ENCODE measurements at places on chromosomes 6 and 20. TPM values are rescaled to one million over a fixed set of nuclear protein-coding genes. Genes with fewer than 3 reads are reported as not detected.

Gene UTRN
- 15.5 TPM for total RNA-seq

Gene ME1
- 39.6 TPM for total RNA-seq

Gene GSTA2
- total RNA-seq, result not detected

Gene RNF144B
- total RNA-seq, result 0.14 TPM

Gene ACSS1
- total RNA-seq, result 11.8 TPM

Gene SNRPB
- total RNA-seq, result 866 TPM

Gene HIVEP1
- total RNA-seq, result 12.6 TPM

Gene OR2J3
- total RNA-seq, result not detected

Gene ULBP3
- 3.7 TPM for total RNA-seq

Gene PPP1R14C
- 0.78 TPM for total RNA-seq

Gene RRP36
- 87.2 TPM for total RNA-seq
